Spinal cord (tissue), 10 donors: ENCODE measurements at places on chromosomes 3 and 15.

DNA sequence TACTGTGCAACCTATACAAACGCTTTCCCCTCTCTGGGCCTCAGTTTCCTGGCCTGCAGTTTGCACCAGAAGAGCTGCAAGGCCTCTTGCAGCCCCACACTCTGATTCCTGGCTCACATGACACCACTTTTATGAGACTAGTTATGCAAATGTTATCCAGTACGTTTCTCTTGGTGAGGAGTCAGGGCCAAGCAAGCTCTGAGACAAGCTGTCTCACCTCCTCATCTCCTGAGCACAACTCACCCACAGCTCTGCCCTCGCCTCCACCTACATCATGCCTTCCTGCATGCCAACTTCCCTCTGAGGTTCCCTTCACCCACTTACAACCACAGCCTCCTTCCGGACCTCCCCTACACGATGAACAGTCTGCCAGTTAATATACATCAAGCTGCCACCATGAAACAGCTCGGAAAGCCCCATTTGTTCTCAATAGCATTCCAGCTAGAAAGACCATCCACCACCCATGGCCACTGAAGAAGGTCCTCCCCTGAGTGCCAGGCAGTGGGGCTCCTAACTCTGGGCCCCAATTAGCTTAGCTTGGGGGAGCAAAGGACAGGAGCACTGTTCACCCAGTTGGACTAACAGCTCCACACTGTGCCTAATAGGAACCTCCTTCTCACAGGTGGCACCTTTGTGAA, 25.0 kb downstream of the CRYGS start:
- no peak for DNase-seq

DNA sequence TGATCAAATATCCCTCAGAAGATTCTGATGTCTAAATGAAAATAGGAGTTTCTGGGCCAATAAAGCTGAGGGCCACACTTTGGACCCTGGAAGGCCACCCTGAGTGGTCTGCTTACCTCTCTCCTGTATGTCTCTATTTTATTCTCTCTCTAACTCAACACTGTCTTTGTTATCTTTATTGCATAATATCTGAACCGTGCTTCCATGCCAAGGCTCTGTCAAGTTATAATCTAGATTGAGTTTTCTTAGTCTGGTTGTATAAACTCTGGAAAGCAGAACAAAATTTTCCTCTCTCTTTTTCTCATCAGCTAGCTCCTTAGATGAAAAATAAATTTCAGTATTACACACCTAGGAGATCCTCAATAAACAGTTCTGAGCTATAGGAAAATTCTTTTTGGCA, 36.2 kb upstream of the ACTL6A start:
- no peak for DNase-seq

GRCh38 chr15:74144153-74144775, 13.9 kb downstream of the ISLR2 start:
- no peak for DNase-seq

DNA sequence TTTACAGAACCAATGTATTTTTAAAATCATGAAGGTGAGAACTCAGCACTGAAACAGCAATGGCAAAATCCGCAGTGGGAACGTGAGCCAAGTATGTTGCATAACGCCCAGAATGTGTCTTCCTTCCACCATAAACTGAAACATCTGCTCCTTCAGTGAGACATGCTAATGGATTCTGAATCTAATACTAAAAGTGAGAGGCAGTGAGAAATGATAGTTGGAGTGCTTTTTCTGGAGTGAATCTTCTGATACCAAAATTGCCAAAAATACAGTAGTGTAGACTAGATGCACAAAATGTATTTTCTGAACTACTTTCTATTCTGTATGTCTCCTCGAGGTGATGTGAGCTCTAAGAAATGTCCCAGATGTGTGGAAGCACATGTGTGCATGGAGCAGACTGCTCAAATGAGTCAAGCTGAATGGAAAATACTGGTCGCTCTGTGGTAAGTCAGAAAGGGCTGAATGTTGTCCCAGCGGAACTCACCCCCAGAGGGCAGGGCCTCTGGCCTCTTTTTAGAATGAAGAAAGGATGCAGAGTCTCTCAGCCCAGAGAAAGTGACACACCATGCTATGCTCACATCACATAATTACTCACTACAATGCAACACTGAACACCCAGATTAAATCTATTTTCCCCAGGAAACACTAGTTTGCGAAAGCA, 73.0 kb downstream of the ATP10A start:
- no peak for DNase-seq

DNA sequence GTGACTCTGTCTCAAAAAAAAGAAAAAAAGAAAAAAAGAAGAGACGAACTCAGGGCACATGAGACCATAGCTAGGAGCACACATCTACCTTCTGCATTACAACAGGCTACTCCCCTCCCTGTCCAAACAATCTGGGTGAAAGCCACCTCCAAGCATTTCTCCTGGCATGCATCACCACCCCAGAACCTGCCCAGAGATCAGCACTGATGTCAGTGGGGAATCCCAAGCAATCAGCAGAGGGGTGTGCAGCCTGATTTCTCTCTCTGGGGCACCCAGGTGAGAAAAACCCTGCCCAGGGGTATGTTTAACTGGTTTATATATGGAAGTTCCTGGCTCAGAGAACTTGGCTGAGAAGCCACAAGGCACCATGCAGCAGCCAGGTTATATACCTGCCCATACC, 59.4 kb downstream of the CDC25A start:
- DNase-seq = no peak

GRCh38 chr15:82554849-82555248, 14.6 kb upstream of the RPS17 start:
- DNase-seq = no peak

- DNase-seq = no peak
These were observed 523.7 kb upstream of the PROK2 start for GRCh38 chr3:72308641-72309040.
